ENCODE measurements at places on chromosomes 6 and 20. TPM values are rescaled to one million over a fixed set of nuclear protein-coding genes. Genes with fewer than 3 reads are reported as not detected.

ZNF334 gene
- 38.0 TPM for total RNA-seq

CDH22 gene
- 0.20 TPM for total RNA-seq

CDH26 gene
- total RNA-seq = 13.4 TPM

HLA-DOA gene
- total RNA-seq = 5.6 TPM

GPX5 gene
- total RNA-seq = not detected

PTCRA gene
- total RNA-seq = not detected

BPIFB2 gene
- not detected for total RNA-seq

IL17F gene
- not detected for total RNA-seq

C6orf163 gene
- 5.7 TPM for total RNA-seq

CTCFL gene
- not detected for total RNA-seq

CD83 gene
- 5.7 TPM for total RNA-seq

BPI gene
- total RNA-seq = not detected

Data from progenitor cell of endocrine pancreas (in vitro differentiated cells).